ENCODE measurements at places on chromosomes 13 and 19. TPM values are rescaled to one million over a fixed set of nuclear protein-coding genes. Genes with fewer than 3 reads are reported as not detected.
A peak's percentile ranks its signal among the peaks of the same experiment; 100 is the strongest.

DNA sequence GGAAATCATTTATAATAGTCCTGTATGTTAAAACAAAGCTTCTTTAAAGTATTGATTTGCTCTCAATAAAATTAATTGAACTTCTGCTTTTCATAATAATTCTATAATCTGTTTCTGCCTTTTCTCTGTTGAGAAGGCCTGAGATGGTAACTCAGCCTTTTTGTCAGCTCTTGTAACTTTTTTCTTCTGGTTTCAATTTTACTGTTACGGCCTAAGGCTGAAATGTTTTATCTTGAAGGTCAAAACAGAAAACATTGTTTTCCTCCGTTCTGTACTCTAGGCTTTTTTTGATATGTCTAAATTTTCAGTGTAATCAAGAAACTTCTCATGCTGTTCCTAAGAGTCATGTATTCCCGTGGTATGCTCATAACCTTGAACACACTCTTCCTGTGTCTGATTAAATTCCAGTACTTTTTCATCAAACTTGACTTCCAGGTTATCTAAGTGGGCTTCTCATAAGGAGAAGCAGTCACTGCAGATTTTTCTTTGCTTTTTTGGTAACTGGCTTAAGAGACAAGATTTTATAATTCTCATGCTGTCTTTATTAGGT is 7.6 kb upstream of the NAXD start:
- no peak for DNase-seq

DNA sequence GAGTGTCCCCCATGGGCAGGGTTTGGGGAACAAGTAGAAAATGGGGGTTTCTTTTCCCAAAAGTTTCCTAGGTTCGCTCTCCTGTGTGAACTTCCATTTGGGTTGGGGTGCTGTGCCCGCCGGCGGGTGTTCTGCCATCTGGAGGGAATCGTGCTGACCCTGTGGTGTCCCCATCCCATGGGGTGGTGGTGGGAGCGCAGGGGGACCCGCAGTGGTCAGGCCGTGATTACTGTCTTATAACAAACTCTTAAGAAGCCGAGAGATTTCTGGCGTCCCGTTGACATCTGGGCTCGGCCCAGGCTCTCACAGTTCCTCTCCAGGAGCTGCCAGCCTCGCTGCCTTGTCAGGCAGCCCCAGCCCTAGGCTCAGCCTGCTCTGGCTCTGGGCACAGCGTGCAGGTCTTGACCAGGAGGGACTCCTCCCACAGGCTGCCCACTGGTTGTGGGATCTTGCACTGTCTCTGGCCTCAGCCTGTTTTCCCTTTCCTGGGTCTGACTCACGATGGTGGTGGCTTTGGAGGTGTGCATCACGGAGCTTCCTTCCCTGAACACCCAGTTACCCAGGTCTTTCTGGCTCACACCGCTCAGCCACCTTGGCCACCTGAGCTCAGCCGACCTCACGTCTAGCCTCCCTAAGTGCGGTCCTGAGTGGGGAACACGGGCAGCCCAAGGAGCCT is 34.5 kb downstream of the PLEKHJ1 start:
- DNase-seq, result no peak

DNA sequence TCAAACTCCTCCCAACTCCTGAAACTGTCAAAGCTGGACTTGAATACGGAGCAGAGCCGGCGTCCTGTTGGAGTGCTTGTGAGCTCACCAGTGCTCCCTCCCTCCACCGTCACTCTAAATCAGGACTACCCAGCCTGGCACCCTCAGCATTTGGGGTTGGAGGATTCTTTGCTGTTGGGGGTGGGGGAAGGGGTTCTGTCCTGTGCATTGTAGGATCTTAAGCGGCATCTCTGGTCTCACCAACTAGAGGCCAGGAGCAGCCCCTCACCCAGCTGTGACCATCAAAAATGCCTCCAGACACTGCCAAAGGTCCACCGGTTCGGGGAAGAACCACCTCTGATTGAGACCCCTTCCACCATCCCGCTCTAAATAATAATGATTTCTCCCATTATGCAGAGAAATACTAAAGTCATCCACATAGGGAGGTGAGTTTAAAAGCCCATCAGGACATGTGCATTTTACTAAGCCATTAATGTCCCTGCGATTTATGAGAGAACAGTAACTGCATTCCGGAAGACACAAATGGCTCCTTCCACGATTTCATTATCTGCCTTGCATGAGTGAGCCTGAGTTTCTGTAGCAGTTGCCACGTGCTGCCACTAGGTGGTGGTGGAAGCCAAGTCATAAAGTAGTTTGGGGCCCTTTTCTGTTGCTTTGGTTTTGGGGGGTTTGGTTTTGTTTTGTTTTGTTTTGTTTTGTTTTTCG is 16.1 kb upstream of the USP29 start:
- peak; percentile 18 for DNase-seq

- peak; percentile 7 for DNase-seq
These were observed 40.8 kb downstream of the SERPINE3 start for GRCh38 chr13:51380269-51380668.

- no peak for DNase-seq
These were observed 487.1 kb downstream of the SLITRK6 start for GRCh38 chr13:85312071-85312470.

DNA sequence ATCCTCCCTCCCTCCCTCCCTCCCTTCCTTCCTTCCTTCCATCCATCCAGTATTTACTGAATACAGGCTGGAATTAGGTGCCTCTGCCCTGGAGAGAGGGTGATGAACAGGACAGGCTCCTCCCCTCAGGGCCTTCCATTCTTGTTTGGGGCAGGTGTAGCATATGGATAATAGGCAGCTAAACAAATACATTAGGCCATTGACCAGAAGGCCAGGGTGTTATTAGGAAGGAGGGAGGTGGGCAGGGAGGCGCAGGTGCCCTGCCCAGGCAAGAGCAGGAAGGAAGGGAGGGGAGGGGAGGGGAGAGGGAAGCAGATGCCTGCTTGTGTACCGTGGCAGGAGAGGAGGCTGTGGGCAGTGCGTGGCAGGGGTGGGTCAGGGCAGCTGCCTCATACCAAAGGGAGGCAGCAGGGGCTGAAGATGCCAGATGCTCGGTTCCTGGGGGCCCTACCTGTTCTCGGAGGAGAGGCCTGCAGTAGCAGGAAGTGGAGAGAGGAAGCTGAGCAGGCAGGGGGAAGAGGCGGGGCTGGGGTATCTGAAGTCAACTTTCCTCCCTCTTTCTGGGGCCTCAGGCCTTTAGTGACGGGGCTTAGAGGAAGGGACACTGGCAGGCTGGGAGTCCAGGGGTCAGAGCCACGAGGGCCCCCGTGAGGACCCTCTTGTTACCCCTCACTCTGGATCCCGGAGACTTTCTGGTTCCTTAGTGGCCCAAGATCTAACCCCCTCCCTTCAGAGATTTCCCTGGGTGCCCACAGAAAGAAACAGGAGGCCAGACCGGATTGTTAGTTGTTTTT is at the start of gene RINL:
Gene RINL (minus strand): TSS at position 495 of the 794 bp plus-strand sequence. CDS start 1,533 bp downstream, outside the sequence.
- DNase-seq, result peak; percentile 88

DNA sequence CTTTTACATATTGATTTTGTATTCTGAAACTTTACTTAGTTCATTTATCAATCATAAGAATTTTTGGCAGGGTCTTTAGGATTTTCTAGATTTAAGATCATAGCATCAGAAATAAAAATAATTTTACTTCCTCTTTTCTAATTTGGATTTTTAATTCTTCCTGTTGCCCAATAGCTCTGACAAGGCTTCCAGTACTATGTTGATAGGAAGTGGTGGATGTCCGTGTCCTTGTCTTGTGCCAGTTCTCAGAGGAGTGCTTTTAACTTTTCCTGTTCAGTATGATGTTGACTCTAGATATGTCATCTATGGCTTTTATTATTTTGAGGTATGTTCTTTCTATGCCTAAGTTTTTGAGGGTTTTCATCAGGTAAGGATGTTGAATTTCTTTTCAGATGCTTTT is 7.7 kb upstream of the KIR2DL4 start:
- DNase-seq, result no peak

- DNase-seq, result no peak
These were observed 5.2 kb downstream of the DOCK9 start for GRCh38 chr13:98972627-98973026.

DNA sequence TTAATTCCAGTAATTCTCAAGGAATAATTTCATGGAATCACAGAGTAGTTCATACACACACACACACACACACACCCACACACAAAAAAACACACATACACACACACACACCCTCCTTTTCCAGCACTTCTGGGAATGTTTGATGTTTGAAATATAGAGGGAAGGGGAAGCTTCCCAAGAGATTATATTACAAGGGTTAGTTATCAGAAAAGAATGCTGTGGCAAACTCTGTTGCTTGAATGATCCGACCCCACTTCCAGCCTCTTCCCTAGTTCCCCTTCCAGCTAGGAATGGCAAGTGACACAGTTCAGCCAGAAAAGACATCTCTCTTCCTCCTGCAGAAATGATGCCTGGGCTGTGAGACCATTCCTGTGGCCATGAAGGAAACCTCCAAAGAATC is 49.9 kb downstream of the KCTD12 start:
- no peak for DNase-seq

DNA sequence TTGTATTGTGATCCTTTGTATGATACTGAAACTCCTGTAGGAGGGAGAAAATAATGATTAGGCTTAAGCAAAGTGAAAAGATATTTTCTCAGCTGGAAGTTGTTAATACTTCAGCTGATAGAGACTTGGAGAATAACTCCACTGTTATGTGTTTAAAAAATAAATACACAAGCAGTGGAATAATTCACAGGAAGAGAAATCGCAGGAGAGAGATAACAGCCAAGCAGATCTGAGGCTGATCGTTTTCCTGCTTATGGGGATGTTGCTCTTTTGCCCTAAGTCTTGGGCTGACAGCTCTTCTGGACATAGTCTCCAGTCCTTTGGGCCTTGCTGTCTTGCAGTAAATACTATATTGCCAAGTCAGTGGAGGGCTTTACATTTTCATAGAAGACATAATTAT is 93.3 kb downstream of the OLFM4 start:
- no peak for DNase-seq

ZNF471 gene
- polyA plus RNA-seq, result 0.27 TPM

NKPD1 gene
- 0.09 TPM for polyA plus RNA-seq

ZNF544 gene
- polyA plus RNA-seq, result 11.9 TPM

TTC9B gene
- 2.6 TPM for polyA plus RNA-seq

SMAD9 gene
- 0.81 TPM for polyA plus RNA-seq

GAS6 gene
- polyA plus RNA-seq, result 42.7 TPM
